Stimulated activated CD8-positive, alpha-beta memory T cell treated with anti-CD3 and anti-CD28 coated beads, Interleukin-15, amount 100 ng/mL, for 4 hours (primary cell): ENCODE measurements at places on chromosomes 13 and 19.

- no peak for DNase-seq
Observed at GRCh38 chr13:94080527-94080926, 399.0 kb downstream of the DCT start.

- DNase-seq = no peak
Observed at GRCh38 chr13:30697177-30697953, 38.0 kb upstream of the ALOX5AP start.

DNA sequence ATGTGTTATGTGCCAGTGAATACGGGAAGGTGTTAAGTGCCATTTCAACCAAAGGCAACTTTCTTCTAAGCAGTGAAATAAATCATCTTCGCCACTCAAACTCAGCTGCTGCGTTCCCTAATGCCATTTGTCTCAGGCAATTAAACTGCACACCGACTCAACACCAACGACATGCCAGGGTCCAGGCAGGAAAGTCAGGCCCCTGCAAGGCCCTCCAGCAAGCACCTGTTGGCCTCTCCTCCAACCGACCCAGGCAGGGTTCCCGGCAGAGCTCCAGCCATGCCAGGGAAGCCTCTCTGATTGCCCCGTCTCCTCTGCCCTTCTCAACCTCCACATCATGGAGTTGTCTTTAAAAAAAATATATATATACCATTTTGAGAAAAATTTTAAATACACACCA is 21.8 kb downstream of the SAFB2 start:
- DNase-seq = no peak

- DNase-seq = no peak
Observed at GRCh38 chr13:89199138-89199537, 1528.0 kb downstream of the SLITRK5 start.

- DNase-seq = peak; percentile 34
Observed at GRCh38 chr13:27171244-27171826, at the start of gene USP12. USP12 (minus strand) TSS chr13:27171811; CDS start chr13:27171639, 172 bp downstream.

- DNase-seq = no peak
Observed at GRCh38 chr13:43377149-43377548, 353.8 kb downstream of the DNAJC15 start.

DNA sequence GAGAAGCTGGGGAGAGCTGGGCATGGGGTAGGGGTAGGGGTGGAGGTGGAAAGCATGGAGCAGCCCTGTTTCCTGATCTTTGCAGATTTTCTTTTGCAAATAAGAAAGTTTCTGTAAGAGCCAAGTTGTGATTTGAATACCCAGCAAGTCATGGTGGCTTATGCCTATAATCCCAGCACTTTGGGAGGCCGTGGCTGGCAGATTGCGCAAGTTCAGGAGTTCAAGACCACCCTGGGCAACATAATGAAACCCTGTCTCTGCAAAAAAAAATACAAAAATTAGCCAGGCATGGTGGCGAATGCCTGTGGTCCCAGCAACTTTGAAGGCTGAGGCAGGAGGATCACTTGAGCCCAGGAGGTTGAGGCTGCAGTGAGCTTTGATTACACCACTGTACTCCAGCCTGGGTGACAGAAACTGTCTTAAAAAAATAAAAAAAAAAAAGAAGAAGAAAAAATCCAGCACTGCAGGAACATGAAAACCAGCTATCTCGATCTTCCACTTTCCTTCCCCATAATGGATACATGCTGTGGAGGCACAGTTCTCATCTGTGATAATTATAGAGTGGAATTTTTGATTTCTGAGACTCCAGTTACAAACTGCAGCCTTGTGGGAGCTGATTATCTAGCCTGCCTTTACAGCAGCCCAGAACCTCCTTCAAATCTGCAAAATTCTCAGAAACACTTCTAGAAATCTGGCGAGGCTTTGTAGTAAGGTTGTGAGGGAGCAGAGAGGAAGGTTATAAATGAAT is 12.1 kb upstream of the TEX26 start:
- no peak for DNase-seq

DNA sequence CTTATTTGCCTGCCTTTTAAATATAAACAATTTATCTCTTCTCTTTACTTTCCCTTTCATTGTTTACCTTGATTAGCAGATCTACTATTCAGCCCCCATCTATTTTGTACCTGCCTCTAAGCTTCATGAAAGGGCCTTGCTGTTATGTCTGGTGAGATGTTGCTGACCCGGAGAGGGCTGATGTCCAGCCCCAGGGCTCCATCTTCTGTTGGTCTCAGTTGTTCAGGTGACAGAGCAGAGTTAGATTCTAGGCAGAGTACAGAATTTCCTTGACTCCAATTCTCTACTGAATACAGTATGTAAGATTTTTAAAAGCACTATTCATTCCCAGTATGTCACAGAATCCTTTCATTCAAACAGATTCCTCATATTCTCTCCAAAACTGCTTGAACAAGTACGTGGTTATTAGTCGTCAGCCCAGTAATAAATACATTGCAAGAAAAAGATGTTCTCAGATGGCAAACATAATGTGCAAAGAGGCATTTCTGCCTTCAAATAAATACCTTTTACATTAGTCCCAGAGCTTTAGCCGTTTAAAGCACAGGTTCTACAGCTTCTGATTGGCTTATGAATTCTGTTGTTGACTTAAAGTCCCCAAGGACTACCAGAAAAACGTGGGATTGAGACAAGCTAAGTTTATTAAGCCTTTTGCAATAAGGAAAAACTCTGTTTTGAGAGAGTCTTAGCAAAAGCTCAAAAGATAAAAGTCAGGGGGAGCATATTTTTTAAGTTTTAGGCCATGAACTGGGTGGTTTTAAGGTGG is 159.1 kb downstream of the GPC5 start:
- DNase-seq = no peak

- no peak for DNase-seq
Observed at GRCh38 chr19:16229322-16229641, 31.6 kb downstream of the AP1M1 start.

DNA sequence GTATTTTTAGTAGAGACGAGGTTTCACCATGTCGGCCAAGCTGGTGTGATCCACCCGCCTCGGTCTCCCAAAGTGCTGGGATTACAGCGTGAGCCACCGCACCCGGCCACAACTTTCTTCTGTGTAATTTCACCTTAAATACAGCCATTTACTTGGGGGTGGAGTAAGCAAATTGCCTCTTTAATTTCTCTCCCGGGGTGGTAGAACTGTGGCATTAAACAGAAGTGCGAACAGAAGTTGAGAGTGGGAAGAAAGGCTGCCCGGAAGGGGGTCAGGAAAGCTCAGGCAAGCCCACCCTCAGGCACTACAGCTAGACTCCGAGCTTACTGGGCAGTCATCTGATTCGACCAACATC is 475 bp upstream of the DNAJC15 start:
- DNase-seq = no peak

DNA sequence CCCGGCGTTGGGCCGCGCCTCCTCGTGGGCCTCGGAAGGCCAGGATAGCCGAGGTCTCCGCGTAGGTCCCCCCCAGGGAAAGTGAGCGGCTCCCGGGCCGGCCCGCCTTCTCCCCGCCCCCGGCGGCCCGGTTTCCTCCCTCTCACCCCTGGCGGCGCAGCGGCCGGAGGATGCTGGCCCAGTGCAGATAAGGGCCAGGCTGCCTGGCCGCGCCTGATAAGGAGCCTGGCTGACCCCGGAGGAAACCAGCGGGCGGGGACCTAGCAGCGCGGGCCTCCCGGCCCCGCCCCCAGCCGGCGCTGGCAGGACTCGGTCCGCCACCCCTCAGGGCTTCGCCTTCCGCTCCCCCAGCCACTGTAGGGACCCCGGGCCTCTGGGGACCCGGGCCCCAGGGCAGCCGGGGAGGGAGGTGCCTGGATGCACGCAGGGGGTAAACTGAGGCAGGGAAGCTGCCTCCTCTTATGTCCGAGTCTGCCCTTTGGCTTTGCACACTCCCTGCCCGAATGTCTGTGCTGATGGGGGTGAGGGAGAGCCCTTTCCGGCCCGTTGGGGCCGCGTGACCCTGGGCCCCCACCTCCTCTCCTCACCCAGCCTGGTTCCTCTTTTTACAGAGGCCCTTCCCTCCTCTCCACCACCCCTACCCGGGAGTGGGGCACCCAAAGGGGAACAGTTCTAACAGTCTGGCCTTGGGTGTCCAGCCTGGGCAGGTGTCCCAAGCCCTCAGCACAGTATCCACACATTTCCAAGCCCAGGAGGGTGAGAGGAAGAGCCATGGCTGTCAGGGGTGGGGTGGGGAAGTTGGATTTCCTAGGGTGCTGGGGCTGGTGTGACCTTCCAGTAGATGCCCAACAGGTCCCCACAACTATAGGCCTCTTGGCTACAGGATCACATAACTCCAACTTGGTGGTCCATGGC is at the start of gene LYL1:
Gene LYL1, minus strand, starts transcription at position 193 of the 915 bp plus-strand sequence. CDS start 1,687 bp downstream, outside the sequence.
- no peak for DNase-seq

DNA sequence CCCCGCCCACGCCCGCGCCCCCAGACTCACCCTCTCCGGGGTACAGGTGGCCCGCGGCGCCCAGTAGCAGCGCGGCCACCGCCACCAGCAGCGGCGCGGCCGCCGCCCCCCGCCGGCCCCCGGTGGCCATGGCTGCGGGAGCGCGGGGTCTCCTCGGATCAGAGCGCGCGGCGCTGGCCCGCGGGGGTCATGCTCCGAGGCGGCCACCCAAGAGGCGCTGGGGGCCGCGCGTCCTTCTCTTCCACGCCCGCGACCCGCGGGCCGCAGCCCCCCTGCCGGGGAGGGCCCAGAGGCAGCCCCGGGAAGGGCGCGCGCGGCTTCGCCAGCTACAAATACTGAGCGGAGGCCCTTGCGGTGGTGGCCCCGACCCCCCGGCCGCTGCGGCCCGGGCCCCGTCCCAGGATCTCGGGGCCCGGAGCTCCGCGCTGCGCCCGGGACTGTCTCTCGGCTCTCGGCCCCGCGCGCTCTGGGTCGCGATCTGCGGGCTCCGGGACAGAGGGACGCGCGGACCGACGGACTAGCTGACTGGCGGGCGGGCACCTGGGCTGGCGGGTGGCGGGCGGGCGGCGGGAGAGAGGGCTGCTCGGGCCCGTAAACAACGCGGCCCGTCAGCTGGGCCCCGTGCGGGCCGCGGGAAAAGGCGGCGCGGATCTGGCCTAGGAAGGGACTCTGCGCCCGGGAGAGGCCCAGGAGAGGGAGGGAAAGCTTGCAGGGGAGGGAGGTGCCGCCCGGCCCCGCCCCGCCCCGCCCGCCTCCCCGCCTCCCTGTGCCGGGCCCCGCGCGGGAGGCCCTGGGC is at the start of gene INSR:
Gene INSR, minus strand, starts transcription at position 653 of the 796 bp plus-strand sequence. Its CDS starts 523 bp downstream, at position 130.
- DNase-seq = peak; percentile 4

DNA sequence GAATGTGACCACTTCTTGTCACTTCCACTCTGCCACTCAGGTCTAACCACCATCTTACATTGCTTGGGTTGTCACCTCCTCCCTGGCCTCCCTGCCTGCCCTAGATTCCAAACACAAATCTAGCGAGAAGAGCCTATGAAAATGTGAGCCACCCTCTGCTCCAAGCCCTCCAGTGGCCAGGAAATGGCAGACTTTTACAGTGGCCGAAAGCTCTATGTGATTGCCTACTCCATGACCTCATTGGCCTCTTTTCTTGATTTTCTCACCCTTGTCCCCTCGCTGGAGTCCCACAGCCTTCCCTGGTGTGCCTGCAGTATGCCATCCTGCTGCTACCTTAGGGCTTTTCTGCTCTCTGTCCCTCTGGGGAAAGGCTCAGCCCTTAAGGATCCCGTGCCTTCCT is 84.2 kb downstream of the LRCH1 start:
- DNase-seq = no peak

GRCh38 chr13:66835040-66835628 is 395.0 kb downstream of the PCDH9 start:
- DNase-seq = no peak

GRCh38 chr19:28595722-28596480 is 617.0 kb downstream of the UQCRFS1 start:
- DNase-seq = no peak

GRCh38 chr13:73129023-73129422 is 70.2 kb downstream of the KLF5 start:
- DNase-seq = no peak

DNA sequence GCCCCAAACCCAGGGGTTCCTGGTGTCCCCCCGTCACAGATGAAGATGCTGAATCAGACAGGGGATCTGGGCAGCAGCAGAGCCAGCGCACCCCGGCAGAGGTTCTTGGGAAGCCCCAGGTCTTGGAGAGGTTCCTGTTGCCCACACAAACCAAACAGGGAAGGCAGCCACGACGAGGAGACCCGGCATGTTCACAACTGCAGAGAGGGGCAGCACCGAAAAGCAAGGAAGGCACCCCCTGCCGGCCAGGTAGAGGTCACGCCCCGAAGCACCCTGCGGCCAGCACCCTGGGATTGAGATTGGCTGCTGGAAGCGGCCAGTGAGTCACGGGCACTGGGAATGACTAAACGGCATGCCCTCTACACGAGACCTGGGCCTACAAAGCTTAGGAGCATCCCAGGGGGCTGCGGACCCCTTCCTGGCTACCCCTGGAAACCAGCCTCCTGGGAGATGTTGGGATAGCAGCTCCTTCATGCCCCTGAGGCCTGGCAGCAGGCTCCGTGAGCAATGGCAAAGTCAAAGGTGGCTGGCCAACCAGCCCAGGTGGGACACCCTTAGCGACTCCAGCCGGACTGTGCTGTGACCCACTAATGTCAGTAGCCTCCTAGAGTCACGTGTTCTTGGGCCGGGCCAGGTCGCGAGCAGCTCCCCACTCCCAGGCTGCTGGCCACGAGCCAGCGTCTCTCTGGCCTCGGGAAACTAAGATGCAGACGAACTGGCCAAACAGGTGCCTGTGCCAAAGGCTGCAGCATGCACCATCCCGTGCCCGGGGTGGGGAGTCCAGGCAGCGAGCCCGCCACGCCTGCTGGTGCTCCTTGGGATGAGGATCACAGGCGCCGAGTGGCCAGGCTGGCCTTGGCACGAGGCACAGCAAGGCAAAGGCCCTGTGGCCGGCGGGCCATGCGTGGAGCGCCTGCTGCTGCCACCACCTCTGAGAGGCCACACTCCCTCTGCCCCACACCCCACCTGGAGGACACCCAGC is 43.2 kb downstream of the MLLT1 start:
- no peak for DNase-seq

GRCh38 chr19:16351133-16351809 is 26.6 kb downstream of the KLF2 start:
- DNase-seq = no peak

- no peak for DNase-seq
Observed at GRCh38 chr19:46303322-46303690, 6.5 kb downstream of the HIF3A start.

GRCh38 chr19:21151460-21151859 is 9.6 kb downstream of the ZNF431 start:
- DNase-seq = no peak

GRCh38 chr13:109288151-109288709 is 498.2 kb downstream of the IRS2 start:
- DNase-seq = no peak

DNA sequence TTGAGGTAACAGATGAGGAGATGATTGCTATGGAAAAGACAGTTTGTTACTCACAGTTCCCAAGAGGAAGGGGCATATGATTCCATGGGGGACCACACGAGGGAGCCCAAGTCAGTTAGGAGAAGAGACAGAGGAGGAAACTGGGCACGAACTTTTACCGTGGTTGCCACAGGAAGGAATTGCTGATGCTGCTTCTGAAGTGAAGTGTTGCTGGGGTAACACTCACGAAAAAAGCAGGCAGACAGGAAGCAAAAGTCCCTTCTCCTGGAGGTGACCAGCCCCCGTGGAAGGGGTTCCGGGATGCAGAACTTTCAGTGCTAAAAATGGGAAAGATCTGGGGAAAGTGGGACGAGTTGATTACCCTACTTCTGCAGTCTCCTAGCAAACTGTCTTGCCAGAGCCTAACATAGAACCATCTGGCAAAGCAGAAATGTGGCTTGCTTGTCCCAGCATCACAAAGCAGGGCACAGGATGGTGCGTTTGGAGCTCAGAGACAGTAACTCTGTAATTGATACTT is 35.4 kb upstream of the MAP3K10 start:
- DNase-seq = no peak
